ENCODE measurements at places on chromosomes 16 and 17.
A peak's percentile ranks its signal among the peaks of the same experiment; 100 is the strongest.

DNA sequence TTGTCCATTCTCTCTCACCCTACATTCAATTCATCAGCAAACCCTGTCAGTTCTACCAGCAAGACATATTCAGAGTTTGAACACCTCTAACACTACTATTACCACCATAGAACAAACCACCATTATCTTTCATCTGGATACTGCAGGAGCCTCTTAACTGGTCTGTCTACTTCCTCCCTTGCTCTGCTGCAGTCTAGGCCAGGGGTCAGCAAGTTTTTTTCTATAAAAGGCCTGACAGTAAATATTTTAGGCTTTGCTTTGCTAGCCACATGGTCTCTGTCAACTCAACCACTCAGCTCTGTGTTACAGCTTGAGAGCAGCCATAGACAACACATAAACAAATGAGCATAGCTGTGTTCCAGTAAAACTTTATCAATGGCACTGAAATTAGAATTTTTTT, 13.8 kb downstream of the KCTD19 start:
- no peak for DNase-seq

- DNase-seq, result peak; percentile 58
These were observed at the start of gene CCR7 for GRCh38 chr17:40564883-40565768. CCR7 (minus strand) TSS chr17:40565472; CDS start chr17:40565409, 63 bp downstream.

GRCh38 chr17:78705071-78705470, 77.0 kb downstream of the CYTH1 start:
- no peak for DNase-seq

DNA sequence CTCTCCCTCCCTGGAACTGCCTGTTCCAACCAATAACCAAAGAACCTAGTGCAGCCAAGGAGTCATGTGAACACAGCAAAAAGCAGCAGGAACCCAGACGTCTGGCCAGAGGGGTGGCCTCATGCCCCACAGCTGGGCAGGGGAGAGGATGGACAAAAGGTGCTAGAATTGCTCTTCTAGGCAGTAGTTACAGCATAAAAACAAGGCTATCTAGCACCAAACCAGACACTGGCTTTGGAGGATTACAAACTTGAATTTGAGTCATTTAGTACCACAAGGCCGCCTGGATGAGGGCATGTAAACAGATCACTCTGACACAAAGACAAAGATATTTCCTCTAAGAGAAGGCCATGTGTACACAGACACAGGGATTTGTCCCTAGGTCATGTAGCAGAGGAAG, 423.3 kb upstream of the MAF start:
- DNase-seq, result no peak

GRCh38 chr16:52035436-52035835, 511.5 kb downstream of the TOX3 start:
- DNase-seq, result no peak

DNA sequence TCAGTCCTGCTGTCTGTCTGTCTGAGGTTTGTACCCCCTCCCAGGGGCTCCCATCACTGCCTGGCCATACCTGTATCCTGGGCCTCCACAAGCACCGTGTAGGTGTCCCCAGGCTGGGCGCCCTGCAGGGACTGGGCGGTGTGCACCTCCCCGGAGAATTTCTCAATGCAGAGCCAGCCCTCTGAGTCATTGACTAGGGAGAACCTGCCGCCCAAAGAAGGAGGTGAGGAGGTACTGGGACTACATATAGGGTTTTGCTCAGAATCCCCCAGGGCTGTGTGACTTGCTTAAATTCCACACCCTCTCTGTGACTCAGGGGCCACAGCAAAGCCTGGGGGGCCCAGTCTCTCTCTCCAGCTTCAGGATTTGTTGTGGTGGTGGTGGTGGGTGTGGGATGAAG, 7.6 kb downstream of the CDH16 start:
- peak; percentile 69 for DNase-seq

DNA sequence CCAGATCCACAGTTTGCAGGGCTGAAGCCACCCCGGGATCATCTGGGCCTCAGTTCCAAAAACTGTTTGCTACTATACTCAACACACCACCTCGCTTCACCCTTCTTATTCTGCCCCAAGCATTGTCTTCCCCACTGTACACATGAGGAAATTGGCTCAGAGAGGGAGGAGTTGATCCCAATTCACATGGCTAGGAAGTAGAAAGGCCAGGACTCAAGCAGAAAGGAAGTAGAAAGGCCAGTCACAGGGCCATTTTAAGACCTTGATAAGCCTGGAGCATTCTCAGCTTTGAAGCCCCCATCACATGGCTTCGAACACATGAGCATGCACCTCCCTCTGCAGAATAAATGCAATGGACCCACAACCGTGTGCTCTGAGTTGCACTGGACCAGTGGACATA, 7.7 kb upstream of the PRSS22 start:
- DNase-seq, result no peak

GRCh38 chr17:13240851-13241250, 223.0 kb upstream of the ELAC2 start:
- no peak for DNase-seq

DNA sequence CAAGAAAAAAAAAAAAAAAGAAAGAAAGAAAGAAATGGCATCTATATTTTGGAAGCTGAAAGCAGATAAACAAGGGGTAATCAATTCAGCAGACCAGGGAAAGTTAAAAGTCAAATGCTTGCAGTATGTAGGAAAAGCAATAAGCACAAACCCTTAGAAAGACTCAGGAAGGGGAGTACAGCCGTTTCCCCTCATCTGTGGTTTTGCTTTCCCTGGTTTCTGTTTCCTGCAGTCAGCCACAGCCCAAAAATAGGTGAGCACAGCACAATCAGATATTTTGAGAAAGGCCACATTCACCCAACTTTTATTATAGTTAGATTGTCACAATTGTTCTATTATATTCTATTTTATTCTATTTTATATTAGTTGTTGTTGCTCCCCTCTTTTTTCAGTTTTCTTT, 14.4 kb upstream of the ALOX12 start:
- no peak for DNase-seq

GRCh38 chr16:89020068-89020924, 43.3 kb upstream of the CBFA2T3 start:
- peak; percentile 84 for DNase-seq

- no peak for DNase-seq
These were observed 40.5 kb upstream of the SKAP1 start for GRCh38 chr17:48470388-48471034.
